ENCODE measurements at places on chromosomes 5 and 9.

- no peak for DNase-seq
Measured at GRCh38 chr5:37283214-37283820, 34.1 kb upstream of the CPLANE1 start.

- DNase-seq, result peak; percentile 16
Measured at GRCh38 chr9:71909887-71910649, 925 bp downstream of the ABHD17B start.

GRCh38 chr5:124059200-124059599, 547.2 kb downstream of the CSNK1G3 start:
- no peak for DNase-seq

DNA sequence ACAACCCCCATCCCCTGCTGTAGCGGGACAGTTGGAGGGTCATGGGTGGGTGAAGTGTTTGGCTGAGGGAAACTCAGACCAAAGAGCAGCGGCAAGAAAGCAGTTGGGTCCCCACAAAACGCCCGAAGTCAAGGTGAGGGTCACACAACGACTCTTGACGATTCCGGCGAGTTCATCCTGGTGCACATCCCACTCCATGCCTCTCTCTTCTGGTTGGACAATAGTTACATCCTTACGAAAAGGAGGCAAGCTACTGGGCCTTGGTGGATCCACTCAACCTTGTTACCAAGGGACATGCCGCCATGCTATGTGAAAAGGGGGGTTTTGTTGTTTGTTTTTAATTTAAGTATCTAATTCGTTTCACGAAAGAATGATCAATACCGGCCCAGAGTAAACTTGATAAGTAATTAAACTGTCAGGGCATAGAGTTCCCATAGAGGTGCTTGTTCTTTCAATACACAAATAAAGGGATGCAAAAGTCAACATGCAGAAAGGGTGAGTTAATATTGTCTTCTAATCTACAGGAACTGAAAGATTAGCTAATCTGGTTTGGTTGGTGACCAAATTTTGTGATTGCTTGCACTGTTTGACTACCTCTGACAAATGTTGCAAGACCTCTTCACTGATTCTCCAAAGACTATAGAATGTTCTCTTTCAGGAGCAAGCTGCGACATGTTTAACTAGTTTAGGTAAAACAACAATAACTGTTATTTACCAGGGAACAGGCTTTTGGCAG, 732 bp upstream of the SMIM15 start:
- DNase-seq, result peak; percentile 4

- no peak for DNase-seq
Measured at GRCh38 chr5:178630951-178631350, 4.1 kb upstream of the CLK4 start.

DNA sequence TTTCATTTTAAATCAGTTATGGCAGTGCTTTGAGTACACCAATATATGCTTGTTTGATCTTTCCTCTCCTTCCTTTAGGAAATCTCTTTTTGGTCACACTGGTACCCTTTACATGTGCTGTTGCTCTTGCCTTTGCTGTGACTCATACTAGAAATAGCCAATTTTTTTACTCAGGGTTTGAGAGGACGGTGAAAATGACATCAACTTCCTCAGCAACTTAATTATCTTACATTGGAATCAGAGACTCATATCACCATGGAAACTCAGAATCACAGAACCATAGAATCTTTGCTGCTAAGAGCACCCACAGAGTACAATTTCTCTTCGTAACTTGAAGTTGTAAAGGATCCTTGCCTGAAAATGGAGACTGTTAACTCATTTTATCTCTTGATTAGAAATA, 13.8 kb upstream of the ZNF300 start:
- no peak for DNase-seq

- no peak for DNase-seq
Measured at GRCh38 chr9:129414377-129414992, 206.4 kb downstream of the C9orf50 start.

DNA sequence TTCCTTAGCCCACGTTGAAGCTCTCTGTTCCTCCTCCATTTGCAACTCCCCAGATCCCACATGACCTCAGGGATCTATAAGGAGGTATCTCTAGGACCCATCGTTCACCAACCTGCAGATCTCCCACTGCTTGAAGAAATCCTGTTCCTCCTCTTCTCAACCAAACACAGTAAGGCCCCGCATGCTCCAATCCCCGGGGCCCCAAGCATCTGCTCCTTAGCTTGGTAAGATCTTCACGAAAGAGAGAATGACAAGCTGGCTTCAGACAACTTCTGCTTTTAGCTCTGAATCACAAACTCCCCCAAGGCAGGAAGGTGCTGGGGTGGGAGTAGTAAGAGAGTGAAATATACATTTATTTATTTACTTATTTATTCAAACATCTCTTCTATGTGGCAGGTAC, 33.0 kb upstream of the ARHGAP26 start:
- DNase-seq, result no peak

GRCh38 chr5:55771175-55771655, 33.4 kb downstream of the DDX4 start:
- no peak for DNase-seq

DNA sequence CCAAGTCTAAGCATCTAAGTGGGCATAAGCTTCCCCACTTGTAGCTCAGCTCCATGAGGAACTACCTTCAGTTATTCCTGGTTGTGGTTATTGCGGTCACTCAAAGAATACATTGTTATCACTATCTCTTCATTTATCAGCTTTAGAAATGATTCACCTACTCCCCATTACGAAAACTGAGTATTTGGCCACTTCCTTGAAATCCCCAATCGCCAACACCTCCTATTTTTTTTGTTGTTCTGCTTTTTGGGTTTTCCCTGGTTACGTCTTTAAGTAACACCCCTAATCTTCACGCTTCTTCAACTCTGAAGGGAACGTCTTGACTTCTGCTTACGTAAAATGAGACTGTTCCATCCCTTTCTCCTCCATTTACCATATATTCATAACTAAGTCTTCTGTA, 20.7 kb downstream of the MAPK9 start:
- no peak for DNase-seq

GRCh38 chr5:66993448-66993847, 203.2 kb downstream of the CD180 start:
- DNase-seq, result no peak
